ENCODE measurements at places on chromosomes 7 and 10.

DNA sequence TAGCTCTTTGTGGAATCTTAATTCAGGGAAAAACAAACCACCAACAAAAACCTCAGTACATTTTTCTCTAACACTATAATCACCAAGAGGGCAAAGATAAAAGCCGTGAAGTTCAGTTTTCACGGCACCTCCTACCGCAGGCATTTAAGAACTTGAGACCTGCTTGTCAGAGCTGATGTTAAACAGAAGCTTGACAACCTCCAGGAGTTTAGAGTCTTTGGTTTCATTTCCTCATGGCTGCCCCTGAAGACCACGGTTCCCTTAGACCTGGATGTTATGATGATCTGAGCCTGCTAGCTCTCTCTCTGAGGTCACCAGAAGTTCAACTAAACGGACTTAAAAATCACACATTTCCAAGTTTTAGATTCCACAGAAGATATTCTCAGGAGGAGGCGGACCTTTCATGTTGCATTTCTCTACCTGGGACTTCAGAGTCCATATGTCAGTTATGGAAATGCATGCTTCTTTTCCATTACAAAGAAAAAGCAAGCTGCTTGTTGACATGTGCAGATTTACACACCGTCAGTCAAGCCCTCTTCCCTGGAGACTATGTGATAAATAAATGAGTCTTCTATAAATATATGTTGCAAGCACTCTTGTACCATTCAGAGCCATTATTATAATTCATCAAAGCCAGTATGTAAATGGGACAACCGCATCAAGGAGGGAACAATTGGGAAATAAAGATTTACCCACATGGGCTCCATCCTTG lies 258.0 kb downstream of the GFRA1 start:
- DNase-seq = no peak

DNA sequence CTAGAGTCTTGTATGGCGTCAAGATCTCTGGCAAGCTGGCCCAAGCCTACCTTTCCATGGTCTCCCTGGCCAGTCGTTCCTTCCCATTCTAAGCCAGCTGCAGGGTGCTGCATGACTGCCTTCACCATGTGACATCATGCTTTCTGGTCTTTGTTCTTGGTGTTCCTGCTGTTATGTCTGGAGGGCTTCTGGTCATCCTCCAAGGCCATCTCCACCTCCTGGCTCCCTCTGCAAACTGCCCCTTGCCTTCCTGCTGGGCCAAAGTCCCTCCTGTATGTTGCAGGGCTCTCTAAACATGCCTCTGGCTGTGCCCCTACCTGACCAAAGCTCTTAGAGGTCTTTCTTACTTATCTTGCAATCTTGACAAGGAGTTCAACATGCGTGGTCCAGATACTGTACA lies 44.4 kb upstream of the SHH start:
- no peak for DNase-seq

- no peak for DNase-seq
Measured at GRCh38 chr7:78195281-78195680, 396.7 kb downstream of the PHTF2 start.

DNA sequence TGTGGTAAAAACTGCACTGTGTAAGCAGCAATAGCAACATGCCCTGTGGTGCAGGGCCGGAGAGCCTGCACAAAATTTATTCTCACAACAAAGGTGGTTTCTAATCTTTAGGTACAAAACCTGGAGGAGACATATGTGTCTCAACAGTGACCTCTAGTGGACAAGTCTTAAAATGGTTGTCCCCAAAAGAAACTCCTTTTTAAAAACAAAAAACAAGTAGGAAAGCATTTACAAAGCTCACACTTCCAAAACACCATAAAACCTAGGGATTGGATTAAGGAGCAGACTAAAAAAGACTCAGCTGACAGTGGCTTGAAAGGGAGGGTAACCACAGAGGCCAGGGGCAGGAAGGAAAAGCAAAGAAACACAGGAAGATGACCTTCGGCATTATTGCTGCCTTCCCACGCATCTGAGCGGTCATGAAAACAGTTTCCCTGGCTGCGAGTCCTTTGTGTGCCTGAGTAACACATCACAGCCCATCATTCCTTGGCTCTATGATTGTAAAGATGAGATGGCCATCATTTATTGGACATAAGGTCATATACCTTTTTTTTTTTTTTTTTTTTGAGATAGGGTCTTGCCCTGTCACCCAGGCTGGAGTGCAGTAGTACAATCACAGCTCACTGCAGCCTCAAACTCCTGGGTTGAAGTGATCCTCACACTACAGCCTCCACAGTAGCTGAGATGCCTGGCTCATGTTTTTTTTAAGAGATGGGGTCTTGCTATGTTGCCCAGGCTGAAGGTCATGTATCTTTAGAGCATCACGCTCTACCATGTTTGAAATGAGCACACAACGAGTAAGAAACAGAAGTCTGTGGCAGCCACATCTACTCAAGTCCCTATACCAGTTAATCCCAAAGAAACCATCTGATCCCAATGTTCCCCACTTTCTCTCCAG lies 39.5 kb downstream of the RSU1 start:
- peak; percentile 68 for DNase-seq

DNA sequence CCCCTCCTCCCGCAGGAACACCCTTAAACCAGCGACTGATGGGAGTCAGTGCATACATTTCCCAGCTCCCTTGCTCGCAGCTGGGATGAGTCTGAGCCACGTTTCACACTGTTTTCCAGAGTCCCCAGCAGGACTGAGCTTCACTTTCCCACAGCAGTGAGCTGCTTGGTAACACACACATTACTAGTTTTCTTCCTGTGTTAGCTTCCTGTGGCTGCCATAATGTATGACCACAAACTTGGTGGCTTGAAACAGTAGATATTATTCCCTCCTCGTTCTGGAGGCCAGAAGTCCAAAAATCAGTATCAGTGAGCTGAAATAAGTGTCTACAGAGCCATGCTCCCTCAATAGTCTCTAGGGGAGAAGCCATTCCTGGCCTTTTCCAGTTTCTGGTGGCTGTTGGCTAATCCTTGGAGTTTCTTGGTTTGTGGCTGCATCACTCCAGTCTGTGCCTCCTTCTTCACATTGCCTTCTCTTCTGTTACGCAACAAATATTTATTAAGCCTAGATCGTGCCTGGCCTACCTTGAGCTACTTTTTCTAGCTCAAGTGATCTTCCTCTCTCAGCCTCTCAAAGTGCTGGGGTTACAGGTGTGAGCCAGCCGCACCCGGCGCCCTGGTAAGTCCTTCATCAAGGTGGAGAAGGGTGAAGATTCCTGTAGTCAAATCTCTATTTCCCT lies 26.2 kb upstream of the CARD11 start:
- DNase-seq = no peak

DNA sequence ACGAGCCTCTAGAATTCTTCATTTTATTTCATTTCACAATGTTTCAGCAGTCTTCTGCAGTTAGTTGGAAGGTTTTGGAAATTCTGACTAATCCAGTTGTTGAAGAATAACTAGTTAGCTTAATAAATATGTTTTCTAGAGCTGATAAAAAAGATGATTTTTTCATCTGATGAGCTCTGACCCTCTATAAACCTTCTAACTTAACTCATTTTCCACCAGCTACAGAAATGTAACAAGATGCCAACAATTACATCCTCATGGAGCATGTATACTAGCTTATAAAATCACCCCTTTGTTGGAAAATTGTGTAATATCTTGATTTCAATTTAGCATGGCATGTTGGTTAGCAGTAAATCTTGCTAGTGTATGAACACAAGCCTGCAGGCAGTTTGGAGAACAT lies 33.1 kb downstream of the KAT6B start:
- no peak for DNase-seq

- no peak for DNase-seq
Measured at GRCh38 chr7:73779517-73779916, 9.4 kb upstream of the CLDN3 start.

DNA sequence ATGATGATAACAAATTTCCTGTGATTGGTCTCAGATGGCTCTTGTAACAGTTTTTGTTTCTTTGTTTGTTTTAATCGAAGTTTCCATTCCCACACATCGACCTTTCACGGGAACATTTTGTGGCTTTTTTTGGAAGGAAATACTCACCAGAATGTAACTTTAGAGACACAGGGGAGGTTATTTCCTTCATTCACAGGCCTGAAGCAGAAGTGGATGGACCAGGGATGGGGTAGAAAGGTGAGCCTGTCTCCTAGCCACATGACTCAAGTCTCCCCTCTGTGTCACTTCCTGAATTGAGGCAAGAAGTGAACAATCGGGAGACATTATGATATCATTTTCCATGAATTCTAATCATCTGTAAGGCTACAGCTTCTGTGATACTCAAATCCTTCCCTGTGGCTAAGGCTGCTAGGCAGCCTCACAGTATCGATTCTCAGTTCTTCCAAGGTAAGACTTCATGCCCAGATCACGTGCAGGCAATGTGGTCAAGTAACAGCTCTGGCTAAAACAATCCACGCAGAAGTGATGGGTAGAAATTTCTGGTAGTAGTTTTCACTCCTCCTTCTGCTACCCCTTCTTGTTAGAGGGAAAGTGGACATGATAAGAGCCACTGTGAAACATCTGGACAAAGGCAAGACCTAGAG lies 203.9 kb upstream of the NEBL start:
- DNase-seq = no peak

DNA sequence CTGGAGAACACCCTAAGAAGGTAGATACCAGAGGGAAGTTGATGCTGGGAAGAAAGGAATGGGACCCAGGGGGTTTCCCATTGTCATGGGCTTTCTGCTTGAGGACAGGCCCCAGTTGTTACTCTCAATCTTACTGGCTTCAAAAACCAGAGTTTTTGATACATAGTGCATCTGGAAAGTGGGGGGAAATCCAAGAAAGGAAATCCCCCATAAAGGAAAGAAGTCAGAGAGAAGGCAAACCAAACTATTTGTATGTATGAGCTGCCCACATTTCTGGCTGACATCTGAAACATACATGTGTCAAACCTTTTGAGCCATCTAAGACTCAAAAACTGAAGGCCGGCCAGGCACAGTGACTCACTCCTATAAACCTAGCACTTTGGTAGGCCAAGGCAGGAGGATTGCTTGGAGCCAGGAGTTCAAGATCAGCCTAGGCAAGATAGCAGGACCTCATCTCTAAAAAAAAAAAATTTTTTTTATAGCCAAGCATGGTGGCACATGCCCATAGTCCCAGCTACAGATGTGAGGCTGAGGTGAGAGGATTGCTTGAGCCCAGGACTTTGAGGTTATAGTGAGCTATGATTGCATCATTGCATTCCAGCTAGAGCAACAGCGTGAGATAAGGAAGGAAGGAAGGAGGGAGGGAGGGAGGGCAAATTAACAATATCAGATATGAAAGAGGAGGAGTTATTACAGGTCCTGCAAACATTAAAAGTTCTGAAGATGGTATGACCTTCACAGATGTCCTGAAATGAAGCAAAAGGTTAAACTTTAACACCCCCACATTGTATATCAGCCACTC lies 6.7 kb upstream of the COA1 start:
- DNase-seq = no peak

DNA sequence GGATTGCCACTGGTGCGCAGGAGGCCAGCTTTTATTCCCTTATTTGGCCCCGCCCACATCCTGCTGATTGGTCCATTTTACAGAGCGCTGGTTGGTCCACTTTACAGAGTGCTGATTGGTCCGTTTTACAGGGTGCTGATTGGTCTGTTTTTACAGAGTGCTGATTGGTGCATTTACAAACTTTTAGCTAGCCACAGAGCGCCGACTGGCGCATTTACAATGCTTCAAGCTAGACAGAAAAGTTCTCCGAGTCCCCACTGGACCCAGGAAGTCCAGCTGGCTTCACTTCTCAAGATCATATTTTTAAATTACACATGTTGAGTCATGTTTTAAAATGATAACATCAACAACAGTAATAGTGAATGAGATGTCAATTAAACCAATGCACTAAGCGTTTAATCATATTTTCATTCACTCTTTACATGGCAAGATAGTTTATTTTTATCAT lies 128.3 kb downstream of the CUBN start:
- no peak for DNase-seq

DNA sequence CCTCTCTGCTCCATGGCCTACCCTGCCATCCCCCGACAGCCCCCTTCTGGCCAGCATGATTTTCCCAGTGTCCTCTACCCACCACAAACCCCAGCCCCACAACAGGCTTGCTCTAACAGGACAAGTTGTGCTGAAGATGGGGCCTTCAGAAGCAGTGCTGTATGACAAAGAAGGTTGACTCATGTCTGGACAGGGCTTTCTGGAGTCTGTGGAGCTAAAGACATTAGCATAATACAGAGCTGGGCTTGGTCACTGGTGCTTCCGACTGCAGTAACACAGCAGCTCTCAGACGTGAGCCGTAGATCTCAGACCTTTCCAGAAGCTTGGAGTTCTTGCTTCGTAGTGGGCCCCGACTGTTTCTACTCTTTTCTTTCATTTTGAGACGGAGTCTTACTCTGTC lies 100.5 kb downstream of the GTF2IRD1 start:
- DNase-seq = no peak

DNA sequence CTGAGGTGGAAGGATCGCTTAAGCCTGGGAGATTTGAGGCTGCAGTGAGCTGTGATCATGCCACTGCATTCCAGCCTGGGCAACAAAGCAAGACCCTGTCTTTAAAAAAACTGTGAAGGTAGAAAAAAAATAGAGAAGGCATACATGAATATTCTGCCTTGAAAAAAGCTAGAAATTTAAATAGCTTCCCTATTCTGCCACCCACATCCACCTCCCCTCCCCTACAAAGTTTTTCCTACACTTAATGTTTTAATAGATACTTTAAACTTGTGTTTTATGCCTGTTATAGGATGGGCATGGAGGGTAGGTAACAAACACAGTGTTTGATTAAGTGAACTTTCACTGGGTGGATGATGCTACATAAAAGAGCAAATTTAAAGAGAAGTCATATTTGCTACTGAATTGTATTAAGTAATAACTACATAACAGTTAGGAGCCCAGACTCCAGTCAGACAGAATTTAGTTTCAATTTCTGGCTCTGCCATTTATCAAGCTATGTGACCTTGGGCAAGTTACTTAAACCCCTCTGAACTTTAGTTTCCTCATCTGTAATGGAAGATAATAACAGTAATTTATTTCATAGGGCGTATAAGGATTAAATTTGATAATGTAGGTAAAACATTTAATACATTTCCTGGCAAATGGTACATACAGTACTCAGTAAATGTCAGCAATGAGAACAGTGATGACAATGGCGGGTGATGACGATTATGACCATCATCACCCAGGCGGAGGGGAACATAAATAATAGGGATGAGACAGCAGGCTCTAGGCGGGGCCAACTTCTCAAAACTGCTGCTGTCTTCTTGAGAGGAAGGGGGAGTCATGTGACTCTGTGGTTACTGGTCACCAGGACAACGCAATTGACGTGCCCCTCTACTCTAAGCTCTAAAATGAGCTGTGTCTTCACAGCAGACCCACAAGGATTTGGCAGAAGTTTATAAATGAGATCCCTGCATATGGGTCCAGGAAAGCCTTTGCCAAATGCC lies 15.8 kb downstream of the DNMBP start:
- no peak for DNase-seq

Measured in cerebellar nuclear complex (tissue), 1 donor.